ENCODE measurements at places on chromosomes 12 and 14.

GRCh38 chr14:64873506-64874219 is 6.0 kb downstream of the SPTB start:
- DNase-seq = no peak

GRCh38 chr12:49920915-49921286 is 17.2 kb upstream of the FAIM2 start:
- DNase-seq = no peak

DNA sequence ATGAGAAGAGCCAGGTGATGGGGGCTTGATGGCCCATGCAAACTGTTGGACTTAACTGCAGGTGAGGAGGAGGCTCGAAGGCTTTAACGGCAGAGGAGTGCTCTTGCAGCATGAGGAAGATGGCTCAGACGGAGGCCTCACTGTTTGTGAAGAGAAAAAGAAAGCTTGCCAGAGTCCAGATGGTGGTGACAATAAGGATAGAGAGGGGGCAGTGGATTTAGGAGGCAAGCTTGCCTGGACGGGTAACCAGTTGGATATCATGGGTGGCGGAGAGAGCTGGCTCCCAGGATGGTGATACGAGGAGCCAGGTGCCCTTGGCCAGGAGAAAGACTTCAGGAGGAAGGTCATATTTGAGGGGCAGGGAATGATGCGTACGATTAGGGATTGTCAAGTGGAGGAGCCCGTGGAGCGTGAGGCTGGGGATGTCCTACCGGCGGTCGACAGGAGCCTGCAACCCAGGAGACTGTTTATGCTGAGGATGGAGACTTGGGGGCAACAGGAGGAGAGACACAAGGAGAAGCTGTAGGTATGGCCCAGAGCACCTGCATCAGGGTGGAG is 71.8 kb downstream of the CACNA1C start:
- DNase-seq = no peak

GRCh38 chr12:115323223-115323905 is 639.4 kb upstream of the TBX3 start:
- no peak for DNase-seq

- no peak for DNase-seq
These were observed 102.6 kb upstream of the PRB2 start for GRCh38 chr12:11497995-11498394.

GRCh38 chr12:32671930-32672780 is 6.9 kb upstream of the DNM1L start:
- peak; percentile 93 for DNase-seq

- DNase-seq = no peak
These were observed 454.0 kb downstream of the SOX5 start for GRCh38 chr12:23495472-23495871.

DNA sequence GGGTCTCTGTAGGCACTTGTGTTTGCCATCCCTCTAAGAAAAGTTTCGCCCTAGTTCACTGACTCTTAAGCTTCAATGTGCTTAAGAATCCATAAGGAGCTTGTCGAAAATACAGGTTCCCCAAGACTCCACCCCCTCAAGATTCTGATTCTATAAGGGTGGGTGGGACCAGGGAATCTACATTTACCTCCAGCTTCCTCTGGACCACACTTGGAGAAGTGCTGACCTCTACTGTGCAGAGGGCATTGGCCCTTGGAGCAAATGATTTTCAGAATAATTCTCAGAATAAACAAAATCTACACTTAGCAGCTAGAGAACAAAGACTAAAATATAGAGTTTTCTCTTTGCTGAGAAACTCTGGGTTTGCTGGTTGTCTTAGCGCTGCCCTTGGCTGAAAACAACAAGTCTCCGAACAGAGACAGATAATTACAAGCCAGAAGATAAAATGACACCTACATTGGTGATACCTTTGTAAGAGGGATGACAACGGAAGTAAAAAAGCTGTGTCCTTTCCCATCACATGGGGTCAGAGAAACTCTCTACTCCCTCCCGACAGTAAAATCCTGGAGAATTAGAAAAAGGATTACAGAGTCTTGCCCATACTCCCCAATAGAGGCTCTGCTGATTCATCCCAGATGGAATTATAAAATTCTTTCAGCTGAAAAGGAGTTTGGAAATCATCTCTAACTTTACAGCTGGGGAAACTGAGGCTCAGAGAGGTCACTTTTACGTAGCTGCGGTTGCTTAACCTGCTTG is 4.8 kb downstream of the TGFB3 start:
- no peak for DNase-seq

DNA sequence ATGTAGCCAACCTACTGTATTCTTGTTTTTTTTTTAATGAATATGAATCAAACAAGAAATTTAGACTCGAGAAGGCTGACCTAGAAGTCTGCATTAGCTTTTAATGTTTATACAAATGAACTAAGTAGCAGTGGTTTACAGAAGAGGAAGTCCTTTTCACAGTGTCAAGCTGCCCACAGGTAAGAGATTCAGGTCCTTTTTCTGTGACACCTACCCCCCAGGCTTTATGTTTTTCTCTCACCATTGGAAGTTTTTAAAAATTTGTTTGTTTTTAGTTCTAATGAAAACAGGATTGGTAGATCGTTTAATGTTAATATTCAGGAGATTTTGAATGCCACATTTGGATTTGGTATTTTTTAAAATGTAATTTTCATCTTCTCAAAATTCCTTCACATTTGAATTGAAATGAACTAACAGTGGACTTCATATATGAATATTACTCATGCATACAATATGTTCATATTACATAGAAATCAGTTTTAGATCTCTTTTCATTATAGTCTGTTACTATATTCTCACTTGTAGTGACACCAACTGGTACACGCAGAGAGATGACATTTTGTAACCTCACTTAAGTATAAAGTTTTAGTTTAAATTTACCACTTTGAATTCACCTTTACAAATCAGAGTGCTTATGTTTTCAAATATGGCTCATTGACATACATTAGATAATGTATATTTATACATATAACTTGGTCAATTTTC is 29.7 kb downstream of the ATF7IP start:
- no peak for DNase-seq

DNA sequence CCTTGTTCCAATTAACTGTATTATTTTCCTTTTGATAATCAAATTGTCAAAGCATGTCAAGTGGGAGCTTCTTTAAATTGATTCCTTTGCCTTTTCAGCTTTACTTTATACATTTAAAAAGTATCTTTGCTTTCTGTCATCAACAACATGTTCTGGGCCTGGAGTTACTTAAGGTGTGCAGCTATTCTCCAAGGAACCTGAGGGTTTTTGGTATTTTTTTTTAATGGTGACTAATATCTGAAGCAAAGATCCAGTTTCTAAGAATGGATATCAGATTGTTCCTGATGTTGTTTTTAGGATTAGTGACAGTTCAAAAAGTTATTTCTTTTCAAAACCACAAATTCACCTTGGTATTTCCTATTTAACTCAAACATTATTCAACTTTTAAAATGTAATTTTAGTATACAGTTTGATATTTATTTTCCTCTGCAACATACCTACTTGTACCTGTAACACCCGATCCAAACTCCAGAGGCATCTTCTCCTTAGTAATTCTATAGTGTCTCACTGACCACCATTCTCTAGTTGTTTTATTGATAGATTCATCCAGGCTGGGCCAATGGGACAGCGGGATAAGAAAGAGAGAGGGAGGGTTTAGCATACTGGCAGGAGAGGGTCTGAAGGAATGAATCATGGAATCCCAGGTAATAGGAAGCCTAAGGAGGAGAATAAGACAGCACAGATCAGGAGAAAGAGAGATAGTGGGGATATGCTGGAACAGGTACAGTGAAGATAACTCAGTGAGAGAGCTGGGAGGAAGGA is 3.1 kb downstream of the CBLN3 start:
- DNase-seq = no peak

GRCh38 chr14:94385553-94386057 is 2.8 kb downstream of the SERPINA1 start:
- no peak for DNase-seq

GRCh38 chr12:38469715-38470114 is 153.1 kb downstream of the ALG10B start:
- DNase-seq = no peak

GRCh38 chr12:50848963-50849362 is 6.2 kb downstream of the TMPRSS12 start:
- no peak for DNase-seq

- DNase-seq = no peak
These were observed 909.9 kb downstream of the NRXN3 start for GRCh38 chr14:79080040-79080439.

DNA sequence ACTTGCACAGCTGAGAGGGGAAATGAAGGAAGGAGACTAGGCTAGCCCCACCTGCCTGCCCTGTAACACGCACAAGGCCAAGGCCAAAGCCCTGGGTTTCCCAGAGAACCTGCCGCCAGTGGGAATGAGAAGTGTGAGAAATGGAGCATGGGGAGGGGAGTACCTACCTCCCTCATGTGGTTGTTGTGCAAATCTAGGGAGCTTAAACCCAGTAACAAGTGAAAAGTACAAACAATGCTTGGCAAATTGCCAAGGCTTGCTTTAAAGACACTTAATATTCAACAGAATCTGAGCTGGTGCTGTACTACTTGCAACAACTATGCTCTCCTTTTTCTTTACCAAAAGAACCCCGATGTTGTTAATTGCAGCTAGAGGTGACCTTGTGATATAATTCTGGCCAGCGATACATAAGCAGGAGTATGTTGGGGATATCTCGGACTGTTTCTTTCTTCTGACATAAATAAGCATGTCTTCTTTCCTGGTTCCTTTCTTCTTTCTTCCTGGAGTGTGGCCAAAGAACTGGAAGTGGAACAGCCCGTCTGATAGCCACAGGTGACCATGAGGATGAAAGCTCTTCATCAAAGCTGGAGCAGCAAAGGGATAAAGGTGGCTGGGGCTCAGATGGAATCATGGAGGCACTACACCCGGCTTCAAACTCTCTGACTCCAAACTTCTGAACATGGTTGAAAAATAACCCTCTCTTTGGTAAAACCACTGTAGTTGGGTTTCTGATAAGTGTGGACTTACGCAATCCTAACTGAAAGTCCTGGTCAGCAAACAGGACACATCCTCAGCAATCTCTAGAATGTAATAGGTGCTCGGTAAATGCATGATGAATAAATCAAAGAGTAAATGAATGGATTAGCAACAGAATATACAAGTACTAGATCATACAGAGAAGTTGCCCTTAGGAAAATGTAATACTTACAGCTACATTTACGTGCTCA is 207.9 kb downstream of the NUAK1 start:
- peak; percentile 3 for DNase-seq

- DNase-seq = no peak
These were observed 45.4 kb downstream of the SLC8A3 start for GRCh38 chr14:70143306-70143705.

DNA sequence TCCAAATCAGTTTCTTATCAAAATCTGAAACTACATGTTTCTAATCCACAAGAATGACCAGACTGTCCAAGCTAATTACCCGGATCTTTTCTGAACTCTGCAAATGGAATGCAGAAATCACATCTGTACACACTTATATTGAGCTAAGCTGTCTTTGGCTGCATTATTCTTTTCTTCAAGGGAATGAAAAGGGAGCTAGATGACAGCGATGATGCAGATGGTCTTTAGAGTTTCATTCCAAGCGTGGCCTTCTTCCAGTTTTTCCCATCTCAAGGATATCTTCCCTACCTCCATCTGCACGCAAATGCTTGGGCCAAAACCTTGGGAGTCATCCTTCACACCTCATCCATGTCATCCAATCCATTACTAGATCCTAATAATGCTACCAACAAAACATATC is 12.6 kb downstream of the KCNH5 start:
- no peak for DNase-seq

DNA sequence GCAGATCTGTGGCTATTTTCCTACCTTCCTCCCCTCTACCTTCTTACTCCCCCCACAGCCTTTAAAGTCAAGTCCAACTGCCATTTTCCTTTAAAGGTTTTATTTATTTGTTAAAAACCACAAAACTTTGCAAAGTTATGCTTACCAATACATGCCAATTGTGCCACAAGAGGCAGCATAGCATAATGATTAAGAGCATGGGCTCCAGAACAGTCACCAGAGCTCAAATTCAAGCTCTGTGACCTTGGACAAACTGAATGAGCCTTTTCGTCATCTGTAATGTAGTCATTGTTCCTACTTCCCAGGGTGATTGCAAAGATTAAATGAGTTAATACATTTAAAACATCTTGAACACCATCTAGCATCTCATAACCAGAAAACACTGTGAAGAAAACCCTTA is 13.0 kb upstream of the FMNL3 start:
- no peak for DNase-seq

- DNase-seq = no peak
These were observed 243.1 kb upstream of the FOXN3 start for GRCh38 chr14:89660166-89660565.

DNA sequence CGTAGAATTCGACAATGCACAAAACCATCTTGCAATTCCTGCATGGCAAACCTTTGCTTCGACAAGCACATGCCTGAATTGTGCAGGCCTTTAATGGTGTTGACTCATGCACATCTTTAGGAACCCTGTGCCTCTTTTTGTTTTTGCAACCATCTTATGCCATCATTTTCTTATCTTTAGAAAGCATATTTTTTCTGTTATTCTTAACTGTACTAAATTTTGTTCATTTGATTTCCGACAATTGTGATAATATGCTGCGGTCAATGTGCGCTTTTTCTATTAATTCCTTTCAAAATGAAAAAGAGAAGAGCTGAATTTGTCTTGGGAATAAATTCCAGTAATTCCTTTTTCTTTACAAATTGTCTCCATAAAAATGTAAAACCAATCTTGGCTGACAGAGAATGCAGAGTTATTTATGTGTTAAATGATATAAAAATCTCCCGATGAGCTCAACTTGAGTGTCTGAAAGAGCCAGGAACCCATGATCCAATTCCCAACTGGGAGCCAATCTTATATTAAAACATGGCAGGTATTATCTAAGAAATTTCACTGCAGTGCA is 20.1 kb upstream of the CDK17 start:
- no peak for DNase-seq

GRCh38 chr12:124130691-124131591 is 157.9 kb downstream of the ZNF664 start:
- no peak for DNase-seq

- peak; percentile 19 for DNase-seq
These were observed 16.2 kb downstream of the SLC17A8 start for GRCh38 chr12:100372853-100373640.

DNA sequence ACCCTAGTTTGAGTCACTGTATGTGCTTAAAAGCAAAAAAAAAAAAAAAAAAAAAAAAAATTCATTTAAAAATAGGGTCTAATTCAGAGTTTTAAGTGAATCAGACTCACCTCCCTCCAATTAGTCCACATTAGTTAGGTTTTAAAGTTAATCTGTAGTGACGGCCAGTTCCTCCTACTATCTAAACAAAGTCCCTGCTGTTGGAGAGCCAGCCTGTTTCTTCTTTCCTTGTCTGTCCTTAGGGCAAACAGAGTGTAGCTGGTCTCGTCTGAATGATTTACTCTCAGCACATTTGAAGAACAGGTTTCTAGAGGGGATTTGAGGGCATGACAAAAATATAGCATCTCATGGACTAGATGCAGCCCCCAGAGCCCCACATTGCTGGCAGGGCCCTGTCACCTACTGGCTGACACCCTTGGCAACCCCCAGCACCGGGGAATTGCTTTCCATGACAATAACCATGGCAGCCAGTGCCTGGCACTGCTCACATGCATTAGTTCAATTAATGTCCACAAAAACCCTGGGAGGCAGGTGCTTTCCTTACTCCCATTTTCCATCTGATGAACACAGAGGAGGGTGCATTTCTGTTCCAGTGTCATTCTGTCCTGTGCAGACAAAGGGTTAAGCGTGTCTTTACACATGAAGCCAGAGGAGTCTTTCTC is 138.3 kb downstream of the PLXNC1 start:
- DNase-seq = no peak

GRCh38 chr12:2248087-2248900 is 195.5 kb downstream of the CACNA1C start:
- DNase-seq = no peak
